ENCODE measurements at places on chromosomes 1 and 21. TPM values are rescaled to one million over a fixed set of nuclear protein-coding genes. Genes with fewer than 3 reads are reported as not detected.

Gene NR5A2
- 0.10 TPM for total RNA-seq

GRCh38 chr1:6111571-6111970 lies 65.9 kb downstream of the KCNAB2 start:
- peak; percentile 85 for DNase-seq

Gene RUNX3
- total RNA-seq: 0.17 TPM

DNA sequence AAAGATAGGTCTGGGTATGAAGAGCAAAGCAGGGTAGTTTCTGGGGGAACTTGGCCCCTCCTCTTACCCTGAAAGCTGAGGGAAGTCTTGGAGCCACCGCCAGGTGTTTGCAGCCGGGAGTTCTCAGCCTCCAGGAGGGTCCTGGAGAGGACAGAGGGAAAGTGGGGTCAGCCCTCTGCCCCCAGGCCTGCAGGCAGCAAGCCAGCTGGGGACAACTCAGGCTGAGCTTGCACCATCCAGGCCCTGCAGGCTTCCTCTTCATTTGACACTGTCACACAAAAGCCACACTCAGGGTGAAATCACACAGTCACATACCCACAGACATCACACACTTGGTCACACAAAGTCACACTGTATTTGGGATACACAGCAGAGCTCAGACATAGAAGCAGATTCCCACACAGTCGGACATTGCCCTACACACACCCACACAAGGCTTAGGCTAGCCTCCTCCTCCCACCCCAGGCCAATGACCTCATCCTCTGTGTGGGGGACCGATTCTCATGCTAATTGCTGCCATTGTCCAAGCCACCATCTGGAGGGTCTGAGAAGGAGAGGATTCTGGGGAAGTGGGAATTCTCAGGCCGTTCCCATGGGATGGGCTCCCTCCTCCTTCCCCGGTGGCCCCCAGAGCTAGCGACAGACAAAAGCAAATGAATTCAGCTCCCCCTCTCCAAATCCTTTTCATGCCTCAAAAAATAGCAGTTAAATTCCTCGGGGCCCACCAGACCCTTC lies 3.7 kb downstream of the NES start:
- DNase-seq: peak; percentile 55

GRCh38 chr1:205421798-205422197 lies at the start of gene LEMD1:
TSS of gene LEMD1 (minus strand) at chr1:205422056. CDS start at chr1:205420536, 1,520 bp downstream.
- DNase-seq: no peak

DNA sequence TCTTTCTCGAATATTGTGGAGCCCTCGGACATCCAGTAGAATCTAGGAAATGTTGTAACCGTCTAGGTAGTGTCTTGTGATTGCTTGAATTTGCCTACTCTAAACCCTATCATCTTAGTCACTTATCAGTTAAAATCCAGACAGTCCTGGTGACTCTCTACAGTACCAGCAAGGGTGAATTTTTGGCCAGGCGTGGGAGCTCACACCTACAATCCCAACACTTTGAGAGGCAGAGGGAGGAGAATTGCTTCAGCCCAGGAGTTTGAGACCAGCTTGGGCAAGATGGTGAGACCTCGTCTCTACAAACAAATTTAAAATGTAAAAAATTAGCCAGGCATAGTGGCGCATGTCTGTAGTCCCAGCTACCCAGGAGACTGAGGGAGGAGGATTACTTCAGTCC lies 230.9 kb downstream of the CHRM3 start:
- DNase-seq: no peak

DNA sequence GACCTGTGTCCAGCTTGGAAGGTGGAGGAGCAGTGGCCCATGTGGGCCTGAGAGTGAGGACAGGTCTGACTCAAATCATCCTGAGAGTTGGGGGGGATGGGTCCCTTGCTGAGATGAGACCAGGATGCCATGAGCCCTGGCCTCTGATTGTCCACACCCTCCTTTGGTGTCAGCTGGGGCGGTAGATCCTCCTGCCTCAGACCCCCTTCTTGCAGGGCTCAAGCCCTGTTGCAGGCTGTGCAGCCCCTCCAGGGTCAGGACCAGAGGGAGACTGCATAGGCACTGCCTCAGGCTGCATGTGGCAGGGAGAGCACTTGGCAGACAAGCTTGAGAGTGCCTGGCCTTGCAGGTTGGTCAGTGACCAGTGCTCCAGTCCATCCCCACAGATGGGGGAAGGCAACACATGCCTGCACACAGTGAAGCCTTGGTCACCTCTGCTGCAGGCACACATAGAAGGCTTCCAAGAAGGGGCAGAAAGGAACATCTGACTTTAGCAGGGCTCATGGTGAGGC lies 82.2 kb upstream of the ACTRT2 start:
- no peak for DNase-seq

DNA sequence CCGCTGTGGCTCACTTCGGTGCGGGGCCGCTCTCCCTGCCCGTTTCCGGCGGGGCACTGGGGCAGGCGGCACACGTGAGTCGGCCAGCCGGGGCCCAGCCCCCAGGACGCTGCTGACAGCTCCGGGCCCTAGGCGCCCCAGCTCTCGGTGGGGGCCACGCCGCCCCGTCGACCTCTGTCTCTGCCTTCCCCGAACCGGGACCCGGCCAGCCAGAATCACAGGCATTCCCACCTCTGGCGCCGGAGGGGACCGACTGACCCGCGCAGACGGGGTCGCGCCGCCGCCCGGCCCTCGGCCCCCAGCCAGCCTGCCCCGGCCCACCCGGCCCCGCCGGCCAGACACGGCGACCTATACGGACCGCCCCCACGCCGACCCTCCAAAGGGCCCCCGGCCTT lies 755 bp downstream of the SCMH1 start:
- DNase-seq: peak; percentile 69

DNA sequence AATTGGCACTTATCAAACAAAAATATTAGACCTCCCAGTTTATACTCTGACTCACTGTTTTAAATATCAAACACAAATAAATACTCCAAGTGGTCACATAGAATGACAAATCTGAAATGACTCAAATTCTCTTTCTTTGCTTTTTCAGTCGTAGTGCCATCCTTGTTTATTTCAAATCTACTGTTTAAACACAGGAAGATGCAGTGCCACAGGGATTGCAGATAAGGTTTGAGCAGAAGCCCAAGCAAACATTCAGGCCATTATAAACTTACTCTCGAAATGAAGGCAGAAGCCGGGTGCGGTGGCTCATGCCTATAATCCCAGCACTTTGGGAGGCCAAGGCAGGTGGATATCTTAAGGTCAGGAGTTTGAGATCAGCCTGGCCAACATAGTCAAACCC lies 255.4 kb upstream of the PLXNA2 start:
- peak; percentile 70 for DNase-seq
